Stimulated activated CD8-positive, alpha-beta memory T cell treated with anti-CD3 and anti-CD28 coated beads, Interleukin-4, amount 100 ng/mL, for 4 hours (primary cell): ENCODE measurements at places on chromosomes 4 and X.

DNA sequence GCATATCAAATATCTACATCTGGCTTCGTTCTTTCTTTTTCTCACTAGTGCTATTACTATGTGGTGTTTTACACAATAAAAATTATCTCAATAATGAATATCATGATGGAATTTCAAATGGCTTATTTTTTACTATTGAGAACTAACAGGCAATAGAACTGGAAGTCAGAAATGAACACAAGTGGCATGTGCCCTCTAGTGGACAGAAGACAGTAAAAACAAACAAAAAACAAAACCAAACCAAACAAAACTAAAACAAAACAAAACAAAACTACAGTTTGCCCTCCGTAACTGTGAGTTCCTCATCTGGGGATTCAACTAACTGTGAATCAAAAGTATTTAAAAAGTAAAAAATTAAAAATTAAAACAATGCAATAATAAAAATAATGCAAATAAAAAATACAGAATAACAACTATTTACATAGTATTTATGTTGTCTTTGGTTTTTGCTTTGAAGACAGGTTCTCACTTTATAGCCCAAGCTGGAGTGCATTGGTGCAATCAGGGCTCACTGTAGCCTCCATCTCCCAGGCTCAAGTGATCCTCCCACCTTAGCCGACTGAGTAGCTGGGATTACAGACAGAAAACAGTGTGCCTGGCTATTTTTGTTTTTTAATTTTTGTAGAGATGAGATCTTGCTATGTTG, 195.6 kb upstream of the TACR3 start:
- DNase-seq: no peak

- no peak for DNase-seq
Observed at GRCh38 chr4:146739182-146739581, 100.5 kb downstream of the POU4F2 start.

DNA sequence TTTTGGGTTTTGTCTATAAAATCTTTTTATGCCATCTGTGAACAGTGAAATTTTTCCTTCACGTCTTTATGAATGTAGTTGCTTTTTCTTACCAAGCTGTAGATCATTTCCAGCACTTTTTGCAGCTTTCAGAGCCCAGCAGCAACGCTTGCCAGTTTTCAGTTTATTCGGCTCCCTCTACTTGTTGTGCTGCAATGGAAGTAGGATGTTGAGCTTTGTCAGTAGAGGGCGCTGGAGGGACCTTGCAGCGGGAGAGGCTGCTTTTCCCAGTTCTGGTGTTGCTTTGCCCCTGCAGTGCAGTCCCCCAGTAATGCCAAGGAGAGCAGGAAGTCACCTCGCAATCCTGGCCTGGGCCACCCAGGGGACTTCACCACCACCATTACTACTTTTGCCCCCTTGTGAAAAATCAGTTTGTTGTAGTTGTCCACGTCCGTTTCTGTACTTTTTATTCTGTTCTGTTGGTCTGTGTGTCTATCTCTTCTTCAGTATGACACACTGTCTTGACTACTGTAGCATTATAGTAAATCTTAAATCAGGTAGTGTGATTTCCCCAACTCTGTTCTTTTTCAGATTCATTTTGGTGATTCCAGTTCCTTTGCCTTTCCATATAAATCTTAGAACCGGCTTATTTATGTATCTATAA, 21.8 kb downstream of the CMC4 start:
- DNase-seq: no peak

GRCh38 chrX:97159916-97160800, 276.4 kb downstream of the RPA4 start:
- no peak for DNase-seq

GRCh38 chr4:82358847-82359246, 14.9 kb downstream of the HNRNPD start:
- no peak for DNase-seq

DNA sequence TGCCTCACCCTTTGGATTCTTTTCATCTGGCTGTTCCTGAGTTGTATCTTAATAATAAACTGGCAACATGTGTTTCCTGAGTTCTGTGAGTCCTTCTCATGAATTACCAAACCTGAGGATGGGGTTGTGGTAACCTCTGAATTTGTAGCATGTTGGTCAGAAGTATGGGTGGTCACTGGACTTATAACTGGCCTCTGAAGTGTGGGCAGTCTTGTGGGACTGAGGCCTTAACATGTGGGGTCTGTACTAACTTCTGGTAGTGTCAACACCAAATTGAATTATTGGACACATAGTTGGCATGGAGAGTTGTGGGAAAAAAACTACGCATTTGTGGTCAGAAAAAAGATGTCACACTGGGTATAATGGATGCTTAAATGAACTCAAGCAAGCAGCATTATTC, 45.0 kb upstream of the TNIP3 start:
- no peak for DNase-seq

DNA sequence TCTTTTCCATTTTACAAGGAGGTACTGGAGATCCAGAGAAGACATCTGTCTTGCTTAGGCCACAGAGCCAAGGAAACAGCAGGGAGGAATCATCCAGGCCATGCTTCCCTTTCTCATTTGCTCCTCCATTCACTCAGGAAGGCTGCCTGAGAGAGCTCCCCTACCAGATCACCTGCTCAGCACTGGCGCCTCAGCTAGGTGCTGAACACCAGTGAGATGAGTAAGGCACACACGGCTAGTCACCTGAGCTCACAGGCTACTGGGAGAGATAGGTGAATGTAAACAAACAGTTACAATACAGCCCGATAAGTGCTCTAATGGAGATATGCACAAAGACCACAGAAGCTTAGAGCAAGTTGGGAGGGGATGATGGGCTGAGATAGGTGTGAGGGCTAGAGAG, 149.8 kb upstream of the ARHGEF9 start:
- no peak for DNase-seq

GRCh38 chr4:108861334-108861733, 98.5 kb upstream of the ETNPPL start:
- no peak for DNase-seq

DNA sequence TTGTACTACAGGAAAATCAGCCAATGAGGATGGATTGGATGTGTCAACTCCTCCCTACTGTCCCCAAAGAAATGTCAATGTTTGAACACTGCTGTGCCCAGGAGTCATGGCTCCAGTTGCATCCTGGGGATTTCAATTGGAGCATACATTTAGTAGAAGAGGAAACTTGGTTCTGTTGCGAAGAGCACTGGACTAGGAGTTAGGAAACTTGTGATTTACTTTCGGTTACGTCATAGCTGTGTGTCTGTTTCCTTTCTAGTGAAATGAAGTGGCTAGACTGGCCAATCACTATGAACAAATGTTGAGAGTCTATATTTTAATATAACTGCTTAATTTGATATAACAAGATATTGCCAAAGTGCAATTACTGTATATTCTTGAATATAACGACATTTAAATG, 35.2 kb downstream of the ARL9 start:
- DNase-seq: no peak

DNA sequence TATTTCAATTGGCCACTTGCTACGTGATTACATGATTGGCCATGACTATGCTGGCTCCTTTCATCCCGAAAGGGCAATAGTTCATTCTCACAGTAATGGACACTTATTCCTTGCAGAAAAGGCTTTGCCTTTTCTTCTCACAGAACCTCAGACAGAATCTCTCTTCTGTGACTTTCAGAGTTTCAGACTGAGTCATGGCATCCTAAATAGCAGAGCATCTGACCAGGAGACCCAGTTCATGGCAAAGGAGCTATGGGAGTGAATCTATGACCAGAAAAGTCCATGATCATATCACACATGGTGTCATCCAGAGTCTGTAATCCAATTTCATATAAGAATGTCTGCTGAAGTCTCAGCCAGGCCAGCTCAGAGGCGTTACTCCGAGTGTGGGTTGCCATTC, 263.3 kb upstream of the CLNK start:
- no peak for DNase-seq

DNA sequence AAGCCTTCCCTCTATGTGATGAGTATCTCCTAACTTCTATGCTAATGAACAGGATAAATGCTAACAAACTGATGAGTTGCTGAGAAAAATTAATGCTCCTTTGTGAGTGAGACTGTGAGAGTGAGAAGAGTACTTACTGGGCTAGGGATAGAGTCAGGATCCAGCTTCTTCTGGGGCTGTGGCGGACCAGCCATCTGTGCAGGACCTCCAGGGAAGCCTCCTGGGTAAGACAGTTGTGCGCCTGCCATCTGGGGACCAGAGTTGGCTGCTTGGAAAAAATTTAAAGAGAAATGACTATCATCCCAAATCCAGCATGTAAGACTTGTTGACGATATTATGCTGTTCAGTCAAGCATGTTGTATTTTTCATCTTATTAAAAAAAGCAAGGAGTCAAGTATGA, 21.0 kb downstream of the SEC24D start:
- DNase-seq: no peak

DNA sequence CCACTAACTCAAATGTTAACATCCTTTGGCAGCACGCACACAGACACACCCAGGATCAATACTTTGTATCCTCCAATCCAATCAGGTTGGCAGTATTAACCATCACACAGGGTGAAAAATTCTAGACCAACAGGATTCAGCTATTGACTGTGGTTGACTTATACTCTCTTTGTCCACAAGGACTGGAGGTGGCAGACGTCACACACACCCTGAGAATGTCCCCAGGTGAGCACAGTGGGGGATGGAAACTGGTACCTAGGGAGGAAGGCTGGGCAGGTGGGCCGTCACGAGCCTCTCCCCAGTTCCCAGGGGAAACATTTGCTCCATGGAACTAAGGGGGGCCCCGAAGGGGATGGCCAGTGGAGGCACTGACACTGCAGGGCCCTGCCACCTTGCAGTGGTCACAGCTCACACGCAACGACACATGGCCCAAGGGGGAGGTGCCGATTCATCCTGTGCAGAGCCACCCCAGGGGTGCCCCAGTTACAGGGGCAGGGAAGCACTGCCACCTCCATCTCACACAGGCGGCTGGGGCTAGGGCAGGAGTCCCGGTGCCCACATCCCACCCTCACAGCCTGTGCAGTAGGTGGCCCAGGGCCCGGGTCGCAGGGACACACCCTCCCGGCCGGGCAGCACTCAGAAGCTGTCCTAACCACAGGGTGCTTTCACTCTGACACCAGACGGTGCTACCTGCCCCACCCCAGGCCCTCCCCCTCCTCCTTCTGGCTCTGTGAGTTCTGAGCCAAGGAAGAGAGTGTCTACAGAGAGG, 17.4 kb downstream of the ZFYVE28 start:
- DNase-seq: no peak

- DNase-seq: no peak
Observed at GRCh38 chr4:172073590-172073989, 260.4 kb downstream of the GALNTL6 start.

DNA sequence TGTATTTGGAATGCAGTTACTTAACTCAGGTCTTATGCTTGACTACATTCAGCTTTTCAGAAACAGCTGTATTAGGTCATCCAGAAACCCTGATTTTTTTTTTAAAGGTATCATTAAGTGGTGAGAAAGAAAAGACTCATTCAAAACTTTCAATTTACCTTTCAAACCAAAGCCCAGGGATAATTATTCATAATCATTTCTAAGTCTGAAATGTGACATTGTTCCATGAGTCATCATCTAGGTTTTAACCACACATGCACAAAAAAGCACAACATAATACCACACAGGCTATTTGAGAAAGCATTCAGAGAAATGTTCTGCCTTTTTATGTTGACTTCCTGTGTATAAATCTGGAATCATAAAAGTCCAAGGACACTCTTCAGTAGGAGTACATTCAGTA, 288.2 kb downstream of the IL1RAPL2 start:
- no peak for DNase-seq

GRCh38 chr4:2930135-2930757, 33.0 kb downstream of the NOP14 start:
- no peak for DNase-seq

- DNase-seq: no peak
Observed at GRCh38 chr4:173275150-173275549, 59.0 kb downstream of the HMGB2 start.

DNA sequence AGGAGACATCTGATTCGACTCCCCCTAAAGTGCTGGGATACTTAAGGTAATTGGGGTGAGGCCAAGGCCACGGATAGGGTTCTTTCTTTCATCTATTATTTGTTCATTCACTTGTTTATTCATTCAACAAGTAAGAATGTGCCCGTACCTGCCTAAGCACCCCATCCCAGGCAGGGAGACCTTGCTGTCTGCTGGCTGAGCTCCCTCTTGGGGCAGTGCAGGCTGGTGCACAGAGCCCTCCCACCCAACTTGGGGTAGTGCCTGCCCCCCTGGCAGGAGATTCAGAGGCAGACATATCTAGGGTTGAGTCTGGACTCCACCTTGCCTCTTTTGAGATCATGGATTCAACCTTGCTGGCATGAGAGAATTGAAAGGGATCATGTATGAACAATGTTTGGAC, 95.7 kb downstream of the DRD5 start:
- DNase-seq: no peak

GRCh38 chrX:13482746-13483541, 86.5 kb upstream of the EGFL6 start:
- no peak for DNase-seq

- DNase-seq: no peak
Observed at GRCh38 chr4:3484057-3484973, 21.2 kb downstream of the DOK7 start.

GRCh38 chr4:68348577-68348976, 1.3 kb downstream of the YTHDC1 start:
- no peak for DNase-seq

DNA sequence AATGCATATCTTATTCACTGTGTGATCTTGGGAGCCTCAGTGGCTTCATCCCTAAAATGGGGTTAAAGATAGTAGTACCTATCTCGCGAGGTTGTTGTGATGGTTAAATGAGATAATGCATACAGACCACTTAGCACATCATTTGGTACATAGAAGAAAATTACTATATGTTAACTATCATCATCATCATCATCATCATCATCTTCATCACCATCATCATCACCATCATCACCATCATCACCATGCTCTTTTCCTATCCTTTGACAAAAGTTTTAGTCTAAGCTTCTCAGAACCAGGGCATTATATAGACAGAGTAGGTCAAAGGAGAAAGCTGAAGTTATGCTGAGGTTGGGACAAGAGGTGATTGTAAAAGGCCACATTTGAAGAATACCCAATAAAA, 145.0 kb downstream of the GPC3 start:
- DNase-seq: no peak

DNA sequence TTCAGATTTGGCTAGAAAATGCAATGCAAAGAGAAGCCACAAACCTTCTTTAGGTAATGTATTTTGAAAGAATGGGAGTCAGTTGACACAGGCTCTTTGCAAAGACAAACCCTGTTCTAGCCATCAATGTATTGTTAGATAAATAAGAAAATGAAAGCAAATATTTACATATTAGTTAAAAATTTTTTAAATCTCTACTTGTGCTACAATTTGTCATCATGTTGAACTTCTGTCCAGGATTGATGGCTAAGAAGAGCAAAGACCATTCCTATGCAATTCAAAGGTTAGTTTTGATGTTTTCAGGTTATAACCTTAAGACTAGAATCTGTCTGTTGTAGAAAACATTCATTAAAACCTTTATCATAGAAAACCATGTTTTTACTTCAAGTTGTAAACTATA, 788.8 kb upstream of the FTHL17 start:
- DNase-seq: no peak

DNA sequence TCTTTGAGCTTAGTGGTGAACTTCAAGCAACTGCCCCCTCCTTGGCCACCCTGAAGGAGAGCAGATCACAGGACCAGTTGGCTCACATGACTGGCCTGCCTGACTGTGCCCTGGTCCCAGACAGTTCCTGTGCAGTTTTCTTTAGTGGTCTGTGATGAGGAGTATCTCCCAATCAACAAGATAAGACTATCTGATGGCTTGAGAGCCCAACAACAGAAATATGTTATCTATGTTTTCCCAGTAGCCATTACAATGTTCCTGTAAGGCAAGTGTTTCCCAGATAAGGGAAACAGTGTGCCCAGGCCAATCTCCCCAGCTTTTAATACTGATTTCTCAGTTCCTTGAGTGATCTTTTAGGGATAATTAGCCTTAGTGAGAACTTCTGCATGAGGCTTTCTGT, 14.2 kb upstream of the TIMM8A start:
- no peak for DNase-seq
